ENCODE measurements at places on chromosomes 5 and 9.

GRCh38 chr5:150488519-150489359 lies 19.2 kb upstream of the NDST1 start:
- no peak for DNase-seq

DNA sequence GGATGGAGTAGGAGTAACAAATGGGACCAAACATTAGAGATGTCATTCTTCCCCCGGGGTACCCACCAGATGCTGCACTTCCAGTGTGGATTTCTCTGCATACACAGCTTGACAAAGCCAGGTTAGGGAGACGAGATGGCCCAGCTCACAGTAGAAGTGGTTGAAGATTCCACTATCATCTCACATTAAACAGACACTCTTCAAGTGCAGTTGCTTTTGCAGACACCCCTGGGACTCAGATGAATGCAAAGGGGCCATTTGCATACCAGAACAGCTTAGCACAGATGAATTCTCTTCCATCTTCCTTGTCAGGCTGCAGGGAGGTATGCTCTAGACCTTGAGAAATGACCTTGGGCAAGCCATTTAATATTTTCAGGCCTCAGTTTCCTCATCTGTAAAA lies 12.6 kb upstream of the C5orf58 start:
- no peak for DNase-seq

DNA sequence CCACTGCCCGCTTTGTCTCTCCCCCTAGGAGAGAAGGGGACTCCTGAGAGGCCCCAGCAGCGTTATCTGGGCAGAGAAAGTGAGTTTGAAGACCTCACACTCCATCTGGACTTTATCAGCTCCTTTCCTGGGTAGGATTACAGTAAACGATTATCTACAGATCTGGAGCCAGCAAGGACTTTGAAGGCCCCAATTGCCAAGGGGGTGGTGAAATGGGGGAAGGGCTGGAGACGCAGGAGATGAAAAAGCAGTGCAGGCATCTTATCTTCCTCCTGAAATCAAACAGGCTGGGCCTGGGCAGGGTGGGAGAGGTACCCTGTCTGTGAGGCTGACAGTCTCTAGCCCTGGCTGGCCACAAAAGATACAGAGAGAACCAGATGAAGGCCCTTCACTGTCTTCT lies 105.8 kb upstream of the MSX2 start:
- DNase-seq, result no peak

- no peak for DNase-seq
Observed at GRCh38 chr9:127853312-127854183, 910 bp downstream of the ENG start.

DNA sequence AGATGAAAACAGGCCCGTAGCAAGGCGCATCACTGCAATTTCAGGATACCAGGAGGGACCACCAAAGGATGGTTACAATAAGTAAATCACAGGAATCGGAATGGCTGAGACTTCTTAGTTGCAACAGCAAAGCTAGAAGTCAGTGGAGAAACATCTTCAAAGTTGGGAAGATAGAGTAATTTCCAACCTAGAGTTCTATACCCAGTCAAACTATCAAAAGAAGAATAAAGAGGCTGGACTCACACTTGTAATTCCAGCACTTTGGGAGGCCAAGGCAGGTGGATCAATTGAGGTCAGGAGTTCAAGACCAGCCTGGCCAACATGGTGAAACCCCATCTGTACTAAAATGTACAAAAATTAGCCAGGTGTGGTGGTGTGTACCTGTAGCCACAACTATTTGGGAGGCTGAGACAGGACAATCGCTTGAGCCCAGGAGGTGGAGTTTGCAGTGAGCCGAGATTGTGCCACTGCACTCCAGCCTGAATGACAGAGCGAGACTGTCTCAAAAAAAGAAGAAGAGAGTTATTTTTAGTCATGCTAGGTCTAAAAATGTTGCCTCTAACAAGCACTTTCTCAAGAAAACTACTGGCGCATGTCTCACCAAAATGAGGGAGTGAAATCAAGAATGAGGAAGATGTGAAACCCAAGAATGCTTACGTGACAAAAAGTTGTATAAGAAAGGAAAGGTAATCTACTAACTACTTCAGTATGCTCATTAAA lies 267.7 kb downstream of the DENND1A start:
- no peak for DNase-seq

DNA sequence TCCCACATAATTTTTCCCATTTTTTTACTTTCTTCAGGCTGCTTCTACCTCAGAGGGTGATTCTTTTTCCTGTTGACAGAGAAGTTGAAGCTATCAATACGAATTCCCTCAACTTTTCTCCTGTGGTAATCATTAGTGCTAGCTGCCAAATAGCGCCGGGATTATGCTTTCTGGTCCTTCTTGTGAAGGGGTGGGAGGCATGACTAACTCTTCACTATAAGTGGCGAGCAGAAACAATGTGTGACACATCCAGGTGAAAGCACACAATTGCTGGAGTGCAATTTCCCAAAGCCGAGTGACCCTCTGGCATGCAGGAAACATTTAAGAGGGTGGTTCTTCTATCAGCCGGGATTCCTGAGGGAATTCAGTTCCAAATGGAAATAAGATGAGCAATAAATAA lies 56.0 kb downstream of the TRPC7 start:
- no peak for DNase-seq

GRCh38 chr5:109329333-109330237 lies 80.2 kb downstream of the PJA2 start:
- no peak for DNase-seq

DNA sequence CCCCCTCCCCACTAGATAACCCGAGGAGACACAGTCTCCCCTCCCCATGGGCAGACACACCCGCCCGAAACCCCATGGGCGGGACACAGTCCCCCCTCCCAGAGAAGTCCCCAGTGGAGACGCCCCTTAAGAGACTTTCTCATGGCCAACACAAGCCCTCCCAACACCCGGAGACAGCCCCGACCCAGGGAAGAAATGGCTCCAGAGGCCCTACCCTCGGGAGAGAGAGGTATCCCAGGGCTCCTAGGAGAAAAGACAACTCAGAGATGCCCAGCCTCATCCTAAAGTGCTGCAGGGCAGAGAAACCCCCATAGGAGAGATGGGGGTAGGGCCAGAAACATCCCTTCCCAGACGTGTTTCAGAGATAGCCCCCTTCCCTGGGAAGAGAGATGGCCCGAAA lies 27.4 kb downstream of the PCDH1 start:
- DNase-seq, result no peak

DNA sequence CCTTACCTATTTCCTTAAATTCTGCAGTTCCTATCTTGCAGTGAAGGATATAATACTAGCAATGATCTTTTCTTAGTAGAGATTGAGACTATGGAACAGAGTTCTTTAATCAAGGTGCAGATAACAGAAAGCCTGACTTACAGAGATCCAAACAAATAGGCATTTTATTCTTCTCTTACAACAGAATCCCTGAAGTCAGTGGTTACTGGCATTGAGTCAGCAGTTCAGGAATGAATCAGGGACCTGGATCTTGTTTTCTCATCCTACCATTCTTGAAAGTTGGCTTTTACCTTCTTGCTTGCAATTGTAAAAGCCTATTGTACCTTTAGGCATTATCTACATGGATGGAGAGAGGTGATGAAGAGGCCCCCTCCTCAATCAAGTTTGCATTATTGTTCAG lies 47.5 kb upstream of the TLE4 start:
- no peak for DNase-seq

GRCh38 chr9:124452326-124452725 lies 2.1 kb downstream of the ADGRD2 start:
- no peak for DNase-seq

DNA sequence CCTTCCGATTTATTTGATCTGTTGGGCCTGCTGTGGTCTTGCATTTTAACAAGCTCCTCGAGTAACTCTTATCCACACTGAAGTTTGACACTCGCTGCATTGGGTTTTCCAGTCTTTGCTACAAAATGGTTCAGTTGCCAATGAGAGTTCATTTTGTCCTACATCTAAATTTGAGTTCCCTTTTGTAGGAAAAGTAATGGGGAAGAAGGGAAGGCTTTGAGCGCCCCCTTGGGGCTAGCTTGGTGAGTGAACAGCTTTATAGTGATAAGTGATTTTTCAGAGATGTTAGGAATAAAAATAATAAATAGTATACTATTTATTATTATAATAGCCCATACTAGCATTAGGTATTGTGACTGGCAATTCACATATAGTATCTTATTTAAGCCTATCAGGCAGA lies 89.9 kb upstream of the GNAQ start:
- peak; percentile 52 for DNase-seq

DNA sequence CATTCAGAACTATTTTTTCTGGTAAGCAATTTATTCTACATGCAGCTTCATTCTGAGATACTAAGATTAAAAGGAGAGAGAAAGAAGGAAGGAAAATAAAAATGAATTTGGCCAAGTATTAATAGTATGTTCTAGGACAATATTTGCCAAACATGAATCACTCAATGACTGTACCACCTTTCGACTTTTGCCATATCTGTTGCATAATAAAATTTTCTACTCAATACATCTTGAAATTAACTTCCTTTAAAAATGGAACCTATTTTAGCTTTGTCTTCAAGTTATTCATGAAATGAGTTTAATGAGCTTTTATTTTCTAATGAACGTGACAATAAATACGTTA lies 111.8 kb downstream of the MARCHF3 start:
- DNase-seq, result no peak

DNA sequence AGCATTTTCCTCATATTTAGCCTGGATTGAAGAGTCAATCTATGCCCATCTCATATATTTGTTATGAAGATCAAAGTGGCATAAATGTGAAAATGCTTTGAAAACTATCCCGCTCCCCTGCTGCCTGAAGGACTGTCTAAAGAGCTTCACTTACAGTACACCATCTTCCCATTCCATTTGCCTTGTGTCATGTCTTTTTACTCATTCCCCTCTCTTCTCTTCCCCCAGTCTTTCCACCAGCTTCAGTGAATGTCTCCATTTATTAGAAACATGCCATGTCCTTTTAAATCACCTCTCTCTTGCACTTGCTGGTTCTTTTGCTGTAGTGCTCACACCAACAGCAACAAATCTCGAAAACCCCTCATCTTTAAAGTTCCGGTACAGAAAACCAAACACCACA lies 192.7 kb upstream of the SGCD start:
- no peak for DNase-seq

- no peak for DNase-seq
Observed at GRCh38 chr9:37486616-37487548, 1.1 kb downstream of the POLR1E start.

DNA sequence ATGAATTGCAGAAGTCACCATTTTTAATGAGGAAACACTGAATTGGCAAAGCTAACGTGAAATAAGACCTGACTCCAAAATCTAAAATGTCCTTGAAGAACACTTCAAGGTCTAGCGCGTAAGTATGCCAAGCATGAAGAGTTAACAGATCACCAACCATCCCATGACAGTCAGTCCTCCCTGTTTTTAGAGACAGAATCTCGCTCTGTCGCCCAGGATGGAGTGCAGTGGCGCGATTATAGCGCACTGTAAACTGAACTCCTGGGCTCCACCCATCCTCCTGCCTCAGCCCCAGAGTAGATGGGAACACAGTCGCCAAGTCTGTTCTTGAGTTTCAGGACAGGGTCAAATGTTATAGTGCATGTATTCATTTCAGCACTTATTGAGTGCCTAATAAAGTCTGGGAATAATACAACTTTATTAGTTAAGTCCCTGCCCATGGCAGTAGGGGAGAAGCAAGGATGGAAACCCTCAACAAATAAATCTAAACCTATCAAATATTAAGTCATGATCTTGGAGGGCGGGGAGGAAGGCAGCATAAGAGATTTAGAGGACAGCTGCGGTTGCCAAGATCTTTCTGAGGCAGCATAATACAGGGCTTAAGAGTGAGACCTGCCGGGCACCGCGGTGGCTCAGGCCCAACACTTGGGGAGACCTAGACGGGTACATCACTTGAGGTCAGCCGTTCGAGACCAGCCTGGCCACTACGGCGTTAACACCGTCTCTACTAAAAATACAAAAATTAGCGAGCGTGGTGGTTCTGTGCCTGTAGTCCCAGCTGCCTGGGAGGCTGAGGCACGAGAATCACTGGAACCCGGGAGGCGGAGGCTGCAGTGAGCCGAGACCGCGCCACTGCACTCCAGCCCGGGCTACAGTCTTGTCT lies 1.1 kb downstream of the ATPSCKMT start:
- peak; percentile 12 for DNase-seq

GRCh38 chr5:97553604-97554452 lies 370.8 kb upstream of the RIOK2 start:
- no peak for DNase-seq

DNA sequence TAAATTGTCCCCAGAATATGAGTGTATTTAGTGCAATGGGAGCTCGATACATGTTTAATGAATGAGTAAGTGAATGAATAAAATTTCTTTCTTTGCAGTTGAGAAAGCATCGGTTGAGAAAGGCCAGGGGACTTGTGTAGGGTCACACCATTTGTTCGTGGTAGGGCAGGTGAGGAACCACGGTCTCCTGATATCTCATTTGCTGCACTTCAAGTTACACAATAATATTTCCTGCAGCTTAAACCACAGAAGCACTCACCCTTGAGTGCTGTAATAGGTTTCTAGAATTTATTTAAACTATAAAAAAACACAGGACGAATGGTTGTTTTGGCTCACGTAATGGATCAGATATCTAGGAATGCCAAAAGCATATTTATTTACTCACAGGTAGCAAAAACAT lies 429.8 kb downstream of the SPATA31D1 start:
- DNase-seq, result no peak

DNA sequence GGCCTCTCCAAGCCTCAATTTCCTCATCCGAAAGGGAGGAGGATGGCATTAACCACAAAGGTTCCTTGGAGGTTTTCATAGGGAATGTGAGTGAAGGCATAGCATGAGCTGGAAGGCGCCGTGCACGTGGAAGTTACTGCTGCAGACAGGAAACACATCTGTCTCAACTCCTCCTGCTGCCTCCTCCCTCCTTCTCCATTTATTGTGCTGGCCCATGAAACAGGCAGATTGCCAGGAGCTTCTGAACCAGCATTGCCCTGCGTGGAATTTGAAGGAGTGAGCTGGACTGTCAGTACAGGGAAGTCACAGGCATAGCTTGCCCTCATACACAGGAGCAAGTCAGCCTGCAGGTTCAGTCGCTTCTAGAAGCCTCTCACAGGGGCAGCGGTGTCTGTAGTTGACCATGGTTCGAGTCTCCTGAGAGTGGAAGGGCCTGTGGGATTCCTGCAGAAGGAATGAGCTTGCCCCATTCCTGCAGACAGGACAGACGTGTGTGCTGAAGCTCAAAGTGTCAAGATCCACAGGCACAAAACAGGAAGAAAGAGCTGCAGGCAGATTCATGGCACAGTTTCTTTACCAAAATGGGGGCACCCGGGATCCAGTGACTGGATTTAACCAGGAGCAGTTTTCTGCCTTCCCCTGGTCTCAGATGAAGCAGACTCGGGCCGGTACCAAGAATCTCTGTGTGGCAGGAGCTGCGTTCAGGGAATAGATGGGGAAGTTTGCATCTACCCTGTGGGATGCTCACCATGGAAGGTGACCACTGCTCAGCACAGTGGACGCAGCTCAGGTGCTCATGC lies 48.7 kb upstream of the CTSL start:
- no peak for DNase-seq

- DNase-seq, result peak; percentile 45
Observed at GRCh38 chr5:138789771-138790242, 36.6 kb downstream of the CTNNA1 start.

- DNase-seq, result no peak
Observed at GRCh38 chr9:74838351-74838750, 49.4 kb downstream of the TRPM6 start.

GRCh38 chr9:74379718-74380117 lies 117.4 kb upstream of the RORB start:
- peak; percentile 49 for DNase-seq
